ENCODE measurements at places on chromosomes 2 and 18. TPM values are rescaled to one million over a fixed set of nuclear protein-coding genes. Genes with fewer than 3 reads are reported as not detected.

CFC1 gene
- polyA plus RNA-seq = 10.2 TPM

MYO3B gene
- polyA plus RNA-seq = 2.6 TPM

PDE11A gene
- polyA plus RNA-seq = 0.24 TPM

COL4A4 gene
- polyA plus RNA-seq = 11.3 TPM

ATP8B1 gene
- polyA plus RNA-seq = 19.6 TPM

MYO7B gene
- 0.77 TPM for polyA plus RNA-seq
